ENCODE measurements at places on chromosomes 1 and 21.

- no peak for DNase-seq
Observed at GRCh38 chr1:221497046-221497445, 244.8 kb downstream of the DUSP10 start.

GRCh38 chr1:110412576-110412975 lies 5.1 kb upstream of the LAMTOR5 start:
- no peak for DNase-seq

DNA sequence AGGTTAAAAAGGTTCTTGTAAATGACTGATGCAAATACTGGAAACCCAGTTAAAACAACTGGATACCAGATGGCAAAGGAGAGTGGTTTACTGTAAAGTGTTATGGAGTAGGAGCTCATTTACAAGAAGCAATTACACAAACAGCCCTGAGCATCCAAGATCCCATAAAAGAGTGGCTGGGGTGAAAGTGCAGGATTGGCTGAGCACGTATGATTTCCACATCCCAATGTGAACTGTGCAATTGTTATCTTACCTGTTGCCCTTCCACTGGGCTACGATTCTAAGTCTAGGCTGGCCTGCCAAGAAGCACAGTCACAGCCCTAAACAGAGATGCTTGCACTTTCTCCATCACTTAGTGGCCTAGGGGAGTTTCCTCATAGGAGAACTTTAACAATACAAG lies 277.6 kb upstream of the RUNX1 start:
- DNase-seq = no peak

- no peak for DNase-seq
Observed at GRCh38 chr1:74637296-74637695, 36.3 kb downstream of the ERICH3 start.

DNA sequence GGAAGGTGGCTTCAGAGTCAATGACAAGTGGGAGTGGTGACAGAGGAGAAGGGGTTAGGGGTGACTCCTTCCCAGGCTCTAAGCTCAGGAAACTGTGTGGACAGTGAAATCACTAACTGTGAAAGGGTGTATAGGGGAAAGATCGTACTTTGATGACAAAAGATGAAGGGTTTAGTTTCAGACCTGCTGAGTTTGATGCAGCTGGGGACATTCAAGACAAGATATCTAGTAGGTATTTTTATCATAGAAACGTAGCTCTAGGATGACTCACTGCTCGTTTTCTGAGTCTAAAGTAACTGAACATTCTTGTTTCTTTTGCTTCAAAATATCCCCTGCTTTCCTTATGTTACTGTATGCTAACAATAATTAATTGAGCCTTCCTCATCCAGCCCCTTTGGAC lies 149.0 kb downstream of the PCP4 start:
- no peak for DNase-seq

DNA sequence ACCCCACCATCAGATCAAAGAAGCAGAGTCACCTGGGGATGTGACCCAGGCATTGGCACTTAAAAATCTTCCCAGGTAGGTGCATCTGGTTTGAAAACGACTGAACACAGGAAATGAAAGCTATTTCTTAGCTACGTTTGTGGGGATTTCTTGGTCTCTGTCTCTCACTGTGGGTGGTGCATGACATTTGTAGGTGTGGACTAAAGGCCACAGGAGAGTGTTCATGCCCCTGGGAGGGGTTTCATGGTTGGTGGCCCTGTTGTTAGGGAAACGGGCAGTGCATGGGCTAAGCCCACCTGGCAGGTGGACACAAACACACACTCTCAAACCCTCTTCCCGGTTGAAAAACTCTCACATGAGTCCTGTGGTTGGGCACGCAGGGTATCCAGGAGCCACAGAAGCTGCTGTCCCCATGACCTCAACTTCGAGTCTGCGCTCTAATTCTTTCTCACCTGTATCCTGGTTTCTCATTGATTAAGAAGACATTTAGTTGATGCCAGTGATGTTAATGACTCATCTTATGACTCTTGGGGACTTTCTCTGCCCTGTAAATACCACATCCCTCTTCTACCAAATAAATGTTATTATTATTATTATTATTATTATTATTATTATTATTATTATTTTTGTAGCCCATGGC lies 119.4 kb downstream of the MRPS6 start:
- DNase-seq = no peak

GRCh38 chr21:25029580-25029979 lies 577.7 kb downstream of the MRPL39 start:
- no peak for DNase-seq

- no peak for DNase-seq
Observed at GRCh38 chr1:38489844-38490270, 369.7 kb downstream of the RRAGC start.

GRCh38 chr1:16064536-16065268 lies 8.7 kb downstream of the FAM131C start:
- no peak for DNase-seq

GRCh38 chr1:43058545-43059360 lies 100.1 kb upstream of the SLC2A1 start:
- DNase-seq = no peak

DNA sequence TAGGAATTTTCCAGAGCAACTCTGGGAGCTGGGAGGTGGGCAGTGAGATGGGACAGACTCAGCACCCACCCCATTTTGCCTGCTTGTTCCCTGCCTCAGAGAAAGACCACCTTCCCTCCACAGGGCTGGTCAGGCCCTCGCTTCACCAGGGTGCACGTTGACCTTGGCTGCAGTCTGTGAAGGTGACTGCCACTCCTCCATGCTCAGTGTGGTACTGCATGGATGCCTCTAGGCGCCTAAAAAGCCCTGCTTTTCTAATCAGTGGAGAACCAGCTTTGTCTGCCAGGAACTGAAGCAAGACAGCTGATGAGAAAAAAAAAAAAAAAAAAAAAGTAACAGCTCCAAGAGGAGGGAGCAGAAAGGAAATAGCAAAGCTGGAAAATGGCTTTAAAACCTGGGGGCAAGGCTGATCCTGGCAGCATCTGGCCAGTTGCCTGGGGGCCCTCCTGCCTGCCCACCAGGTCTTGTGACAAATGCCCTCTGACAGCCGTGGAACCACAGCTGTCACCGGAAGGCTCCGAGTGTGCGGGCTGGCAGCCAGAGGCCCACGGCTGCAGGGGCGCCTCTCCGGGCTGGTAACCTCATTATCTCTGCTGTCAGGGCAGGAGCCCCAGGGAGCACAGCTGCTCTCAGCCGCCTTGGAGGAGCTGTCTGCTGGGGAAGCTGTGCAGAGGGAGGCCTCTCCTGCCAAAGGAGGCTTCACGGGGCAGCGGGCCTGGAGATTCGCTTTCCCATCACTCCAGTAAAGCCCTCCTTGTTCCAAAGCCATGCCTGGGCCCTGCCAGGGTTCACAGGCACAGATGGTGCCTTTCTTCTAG lies 13.7 kb downstream of the KIAA1614 start:
- no peak for DNase-seq

GRCh38 chr1:182834326-182834725 lies 4.8 kb upstream of the DHX9 start:
- DNase-seq = no peak

- no peak for DNase-seq
Observed at GRCh38 chr1:17465228-17465627, 25.8 kb upstream of the RCC2 start.

- DNase-seq = no peak
Observed at GRCh38 chr1:3609769-3610526, 1.4 kb downstream of the MEGF6 start.

GRCh38 chr21:32334980-32335531 lies 36.4 kb downstream of the MRAP start:
- no peak for DNase-seq

DNA sequence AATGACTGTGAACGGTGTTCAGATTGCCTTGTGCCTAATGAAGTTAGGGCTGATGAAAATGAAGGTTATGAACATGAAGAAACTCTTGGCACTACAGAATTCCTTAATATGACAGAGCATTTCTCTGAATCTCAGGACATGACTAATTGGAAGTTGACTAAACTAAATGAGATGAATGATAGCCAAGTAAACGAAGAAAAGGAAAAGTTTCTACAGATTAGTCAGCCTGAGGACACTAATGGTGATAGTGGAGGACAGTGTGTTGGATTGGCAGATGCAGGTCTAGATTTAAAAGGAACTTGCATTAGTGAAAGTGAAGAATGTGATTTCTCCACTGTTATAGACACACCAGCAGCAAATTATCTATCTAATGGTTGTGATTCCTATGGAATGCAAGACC lies 96.6 kb downstream of the ZFYVE9 start:
- no peak for DNase-seq

GRCh38 chr1:54335755-54336108 lies 70.5 kb downstream of the SSBP3 start:
- no peak for DNase-seq

- no peak for DNase-seq
Observed at GRCh38 chr1:147721716-147722115, 38.7 kb downstream of the GJA5 start.

DNA sequence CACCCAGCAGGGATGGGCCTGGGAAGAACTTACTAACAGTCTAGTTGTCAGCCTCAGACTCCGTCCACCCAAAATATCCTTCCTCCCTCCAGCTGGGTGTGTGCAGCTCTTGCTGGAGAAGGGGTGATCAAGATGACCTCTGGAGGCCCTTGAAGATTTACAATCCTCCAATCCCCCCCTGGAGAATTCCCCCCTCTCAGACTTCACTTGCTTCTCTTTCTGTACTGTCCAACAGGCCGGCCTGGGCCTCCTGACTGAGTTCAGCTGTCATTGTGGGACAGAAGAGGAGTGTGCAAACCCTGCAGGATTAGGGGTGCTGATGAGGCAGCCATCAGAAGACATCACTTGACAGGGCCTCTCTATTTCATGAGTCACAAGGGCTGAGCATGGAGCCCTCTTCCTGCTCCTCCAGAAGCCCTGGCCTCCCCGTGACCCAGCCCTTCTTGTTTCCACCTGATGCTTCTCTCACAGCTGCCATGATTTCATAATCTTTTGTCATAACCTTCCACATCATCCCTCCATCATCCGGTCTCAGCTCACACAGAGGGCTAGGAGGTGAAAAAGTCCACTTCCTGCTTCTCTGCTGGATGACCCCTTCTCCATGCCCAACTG lies 17.5 kb upstream of the IGFN1 start:
- DNase-seq = no peak

Measured in activated gamma-delta T cell (primary cell).